Hypothalamus (tissue), 51 donors: ENCODE measurements at places on chromosomes 4 and X.

- no peak for DNase-seq
These were observed 667.5 kb downstream of the RAPGEF2 start for GRCh38 chr4:159770401-159770800.

- no peak for DNase-seq
These were observed 729.3 kb upstream of the ACTRT1 start for GRCh38 chrX:128781506-128781905.

DNA sequence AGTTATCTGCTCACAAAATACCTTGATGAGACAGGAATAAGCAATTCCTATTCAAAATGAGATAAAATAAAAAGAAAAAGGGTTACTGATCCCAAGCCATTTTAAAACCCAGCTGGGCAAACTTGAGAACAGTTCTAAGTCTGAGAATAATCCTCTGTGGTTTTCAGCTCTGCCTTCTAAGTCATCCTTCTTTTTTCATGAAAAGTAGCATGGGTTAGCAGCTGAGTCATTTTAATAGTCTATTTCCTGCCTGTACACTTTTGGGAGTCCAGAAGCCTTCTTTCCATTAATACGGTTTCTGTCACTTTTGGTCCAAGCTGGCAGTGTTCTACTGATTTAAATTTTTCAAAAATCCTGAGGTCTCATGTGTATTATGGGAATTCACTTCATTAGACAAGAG lies 374.3 kb downstream of the IQCM start:
- DNase-seq = no peak

GRCh38 chrX:30261012-30261411 lies 14.1 kb downstream of the MAGEB1 start:
- no peak for DNase-seq

DNA sequence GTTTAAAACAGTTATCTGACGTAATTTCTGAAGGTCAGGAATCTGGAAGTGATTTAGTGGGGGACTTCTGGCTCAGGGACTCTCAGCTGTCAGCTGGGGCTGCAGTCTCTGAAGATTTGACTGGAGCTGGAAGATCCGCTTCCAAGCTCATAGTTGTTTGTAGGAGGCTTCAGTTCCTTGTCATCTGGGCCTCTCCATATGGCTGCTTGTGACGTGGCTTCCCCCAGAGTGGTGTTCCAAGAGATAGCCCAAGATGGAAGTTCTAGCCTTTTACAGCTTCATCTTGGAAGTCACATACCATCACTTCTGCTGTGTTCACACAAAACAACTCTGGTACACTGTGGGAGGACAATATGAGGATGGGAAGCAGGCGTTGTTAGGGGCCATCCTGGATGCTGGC lies 2.1 kb downstream of the MPC1L start:
- no peak for DNase-seq

DNA sequence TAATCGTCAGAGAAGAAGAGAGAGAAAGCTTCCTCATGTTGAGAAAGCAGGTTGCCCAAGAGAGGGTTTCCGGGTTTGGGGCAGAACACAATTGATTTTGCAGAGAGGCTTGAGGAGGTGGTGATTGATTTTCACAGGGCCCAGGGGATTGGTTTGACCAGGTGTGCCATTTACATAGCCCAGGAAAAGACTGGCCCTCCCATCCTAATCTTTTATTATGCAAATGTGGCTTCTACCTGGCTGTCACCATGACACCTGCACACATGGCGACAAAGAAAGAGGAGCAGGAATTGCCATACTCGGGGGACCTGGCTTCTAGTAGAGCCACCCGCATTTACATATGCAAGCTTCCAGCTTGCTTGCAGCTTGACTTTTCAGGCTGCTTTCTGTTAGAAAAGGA lies 405.3 kb downstream of the PPP4R3C start:
- no peak for DNase-seq

DNA sequence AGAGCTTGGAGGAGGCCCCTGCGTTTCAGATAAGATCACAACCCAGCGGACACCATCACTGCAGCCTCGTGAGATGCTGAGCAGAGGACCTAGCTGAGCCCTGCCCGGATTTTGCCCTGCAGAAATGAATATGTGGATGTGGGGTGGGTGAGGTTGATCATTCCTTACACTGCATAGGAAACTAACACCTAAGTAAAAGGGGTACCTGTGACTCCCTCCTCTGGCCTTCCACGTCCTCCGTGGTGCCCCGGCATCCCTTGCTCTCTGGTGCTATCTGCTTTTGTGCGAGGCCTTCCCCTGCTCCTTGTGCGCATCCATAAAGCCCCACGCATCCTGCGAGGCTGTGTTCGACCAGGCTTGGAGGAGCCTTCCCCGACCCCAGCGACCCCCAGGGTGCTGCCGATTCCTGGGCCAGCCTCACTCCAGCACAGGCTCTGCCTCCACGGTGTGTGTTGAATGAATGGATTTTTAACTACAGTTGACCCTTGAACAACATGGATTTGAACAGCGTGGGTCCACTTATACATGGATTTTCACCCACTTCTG lies 25.6 kb upstream of the GPR78 start:
- no peak for DNase-seq
